ENCODE measurements at places on chromosomes 16 and 17. TPM values are rescaled to one million over a fixed set of nuclear protein-coding genes. Genes with fewer than 3 reads are reported as not detected.
A peak's percentile ranks its signal among the peaks of the same experiment; 100 is the strongest.

- DNase-seq, result peak; percentile 68
Observed at GRCh38 chr16:82456683-82457082, 170.1 kb upstream of the CDH13 start.

GRCh38 chr16:84712138-84712671 lies 12.4 kb downstream of the USP10 start:
- no peak for DNase-seq

GRCh38 chr16:31427441-31428278 lies 500 bp downstream of the COX6A2 start:
- peak; percentile 94 for DNase-seq

- no peak for DNase-seq
Observed at GRCh38 chr16:60214311-60214710, 1480.2 kb upstream of the GOT2 start.

DNA sequence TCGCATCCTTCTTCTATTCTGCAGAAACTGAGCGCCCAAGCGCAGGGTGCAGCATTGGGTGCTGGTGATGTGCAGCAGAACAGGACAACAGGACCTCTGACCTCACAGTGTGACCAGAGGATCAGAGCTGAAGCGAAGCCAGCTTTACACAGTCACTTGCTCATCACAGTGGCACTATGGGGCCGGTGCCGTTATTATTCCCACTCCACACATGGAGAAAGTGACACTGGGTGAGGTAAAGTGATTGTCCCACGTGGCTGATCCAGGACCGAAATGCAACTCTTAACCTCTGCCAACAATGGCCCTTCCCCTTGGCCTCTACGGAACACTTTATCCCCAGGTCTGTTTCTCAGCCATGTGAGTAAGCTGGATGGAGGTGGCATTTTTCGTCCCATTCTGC lies 171.2 kb downstream of the C16orf78 start:
- peak; percentile 58 for DNase-seq

- no peak for DNase-seq
Observed at GRCh38 chr17:74049967-74050458, 153.5 kb upstream of the RPL38 start.

- no peak for DNase-seq
Observed at GRCh38 chr17:48444516-48445247, 14.7 kb upstream of the SKAP1 start.

DNA sequence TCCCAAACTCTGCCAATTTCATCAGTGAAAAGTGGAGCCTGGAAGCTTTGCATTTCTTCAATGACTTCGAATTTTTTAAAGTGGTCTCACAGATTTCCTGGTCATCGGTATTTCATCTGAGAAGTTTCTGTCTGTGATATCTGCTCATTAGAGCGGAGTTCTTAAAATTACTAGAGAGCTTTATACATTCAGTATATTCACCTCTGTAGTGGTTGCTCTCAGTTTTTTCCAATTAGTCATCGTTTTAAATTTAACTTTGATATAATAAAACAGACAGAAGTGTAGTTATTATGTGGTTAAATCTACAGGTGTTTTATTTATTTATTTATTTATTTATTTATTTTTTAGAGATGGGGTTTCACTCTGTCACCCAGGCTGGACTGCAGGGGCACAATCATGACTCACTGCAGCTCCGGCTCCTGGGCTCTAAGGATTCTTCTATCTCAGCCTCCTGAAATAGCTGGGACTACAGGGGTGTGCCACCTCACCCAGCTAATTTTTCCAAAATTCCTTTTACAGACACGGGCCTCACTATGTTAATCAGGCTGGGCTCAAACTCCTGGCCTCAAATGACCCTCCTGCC lies 16.0 kb downstream of the ARHGAP17 start:
- no peak for DNase-seq

DNA sequence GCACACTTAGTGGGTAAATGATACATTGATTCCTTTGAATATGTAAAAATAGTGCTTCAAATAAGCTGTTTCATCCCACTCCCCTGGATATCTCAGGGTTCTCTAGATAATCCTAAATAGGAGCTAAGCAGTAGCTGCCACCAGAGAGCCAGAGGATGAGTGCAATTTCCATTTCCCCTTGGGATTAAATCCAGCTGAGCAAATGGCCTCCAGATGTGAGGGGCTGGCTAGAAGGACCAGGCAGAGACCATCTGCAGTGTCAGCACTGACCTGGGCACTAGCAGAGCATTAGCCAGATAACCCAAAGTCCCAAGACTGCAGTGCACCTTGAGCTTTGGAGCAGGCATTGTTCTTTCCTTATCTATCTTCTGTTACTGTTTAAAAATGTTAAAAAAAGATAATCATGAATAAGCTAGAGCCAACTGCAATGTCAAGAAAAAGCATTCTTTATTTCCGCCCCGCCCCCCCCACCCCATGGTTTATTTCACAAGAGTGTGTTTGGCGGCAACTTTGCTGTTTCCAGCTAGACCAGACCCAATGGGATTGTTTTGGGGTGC lies 19.5 kb downstream of the GPR179 start:
- DNase-seq, result peak; percentile 15

DNA sequence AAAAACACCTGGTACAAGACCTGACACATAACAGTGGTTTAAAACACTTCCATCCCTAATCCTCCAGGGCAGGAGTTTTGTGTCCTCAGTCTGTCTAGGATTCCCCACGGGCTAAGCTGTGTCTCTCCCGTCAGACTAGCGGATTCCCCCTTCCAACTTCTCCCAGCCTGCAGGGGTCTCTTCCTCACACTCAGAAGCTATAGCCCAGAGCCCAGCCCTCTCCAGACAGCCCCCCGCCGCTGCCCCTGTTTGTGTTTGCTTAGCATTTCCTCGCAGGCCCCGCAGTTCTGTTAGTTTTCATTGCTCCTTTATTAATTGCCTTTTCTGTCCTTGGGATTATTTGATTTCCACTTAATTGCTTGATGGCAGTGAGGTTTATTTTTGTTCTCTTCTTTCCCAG lies 91.2 kb downstream of the TMEM132E start:
- no peak for DNase-seq

DNA sequence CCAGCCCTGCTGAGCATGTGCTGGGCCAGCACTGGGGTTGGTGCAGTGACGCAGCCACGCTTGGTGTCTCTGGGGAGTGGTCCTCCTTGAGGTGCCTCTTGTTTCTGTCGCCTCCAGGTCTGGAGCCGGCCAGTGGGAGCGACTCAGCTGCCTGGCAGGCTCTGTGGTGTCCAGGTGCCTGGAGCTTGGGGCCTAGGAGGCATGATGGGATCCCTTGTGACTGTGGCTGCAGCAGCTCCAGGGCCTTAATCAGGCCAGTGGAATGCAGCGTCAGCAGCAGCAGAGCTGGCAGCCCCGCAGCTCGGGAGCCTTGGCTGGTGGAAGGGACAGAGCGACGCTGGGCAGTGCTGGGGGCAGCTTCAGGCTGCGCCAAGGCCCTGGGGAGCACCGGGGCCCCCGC lies 74.7 kb upstream of the CIBAR2 start:
- DNase-seq, result peak; percentile 91

DNA sequence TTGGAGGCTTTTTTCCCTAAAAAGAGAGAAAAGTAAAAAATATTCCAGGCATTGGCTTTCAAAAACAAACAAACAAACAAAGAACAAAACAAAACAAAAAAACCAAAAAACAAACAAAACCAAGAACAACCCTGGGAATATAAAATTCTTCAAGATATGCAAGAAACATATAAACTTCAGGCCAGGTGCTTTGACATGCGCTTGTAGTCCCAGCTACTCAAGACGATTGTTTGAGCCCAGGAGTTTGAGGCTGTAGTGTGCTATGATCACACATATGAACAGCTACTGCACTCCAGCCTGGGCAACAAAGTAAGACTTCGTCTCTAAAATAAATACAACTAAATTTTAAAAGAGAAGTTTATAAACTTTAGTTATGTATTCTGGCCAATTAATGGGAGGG lies 52.5 kb upstream of the TEX2 start:
- no peak for DNase-seq

DNA sequence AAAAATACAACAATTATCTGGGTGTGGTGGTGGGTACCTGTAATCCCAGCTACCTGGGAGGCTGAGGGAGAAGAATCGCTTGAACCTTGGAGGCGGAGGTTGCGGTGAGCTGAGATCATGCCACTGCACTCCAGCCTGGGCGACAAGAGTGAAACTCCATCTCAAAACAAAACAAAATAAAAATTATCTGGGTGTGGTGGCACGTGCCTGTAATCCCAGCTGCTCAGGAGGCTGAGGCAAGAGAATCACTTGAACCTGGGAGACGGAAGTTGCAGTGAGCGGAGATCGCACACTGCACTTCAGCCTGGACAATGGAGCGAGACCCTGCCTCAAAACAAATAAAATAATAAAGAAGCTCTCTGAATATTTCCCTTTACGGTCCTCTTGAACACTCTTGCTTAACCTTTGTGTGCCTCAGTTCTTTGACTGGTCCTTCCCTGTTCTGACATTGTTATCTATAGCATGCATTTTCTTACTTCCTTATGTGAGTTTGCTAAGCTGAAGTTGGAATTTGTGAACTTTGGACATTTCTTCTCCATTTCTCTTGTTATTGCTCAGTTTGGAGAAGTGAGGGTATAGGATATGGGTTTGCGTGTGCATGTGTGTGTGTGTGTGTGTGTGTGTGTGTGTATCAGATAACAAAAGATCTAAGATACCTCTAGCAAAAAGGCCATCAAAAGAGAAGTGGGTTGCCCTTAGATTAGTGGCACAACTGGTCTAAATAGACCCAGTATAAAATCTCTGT lies 29.7 kb upstream of the WSB1 start:
- no peak for DNase-seq

- no peak for DNase-seq
Observed at GRCh38 chr16:7351610-7352510, 19.2 kb downstream of the RBFOX1 start.

- DNase-seq, result peak; percentile 92
Observed at GRCh38 chr17:44557651-44558285, 484 bp downstream of the FZD2 start.

- DNase-seq, result no peak
Observed at GRCh38 chr16:57846078-57846697, 43.9 kb upstream of the KIFC3 start.

DNA sequence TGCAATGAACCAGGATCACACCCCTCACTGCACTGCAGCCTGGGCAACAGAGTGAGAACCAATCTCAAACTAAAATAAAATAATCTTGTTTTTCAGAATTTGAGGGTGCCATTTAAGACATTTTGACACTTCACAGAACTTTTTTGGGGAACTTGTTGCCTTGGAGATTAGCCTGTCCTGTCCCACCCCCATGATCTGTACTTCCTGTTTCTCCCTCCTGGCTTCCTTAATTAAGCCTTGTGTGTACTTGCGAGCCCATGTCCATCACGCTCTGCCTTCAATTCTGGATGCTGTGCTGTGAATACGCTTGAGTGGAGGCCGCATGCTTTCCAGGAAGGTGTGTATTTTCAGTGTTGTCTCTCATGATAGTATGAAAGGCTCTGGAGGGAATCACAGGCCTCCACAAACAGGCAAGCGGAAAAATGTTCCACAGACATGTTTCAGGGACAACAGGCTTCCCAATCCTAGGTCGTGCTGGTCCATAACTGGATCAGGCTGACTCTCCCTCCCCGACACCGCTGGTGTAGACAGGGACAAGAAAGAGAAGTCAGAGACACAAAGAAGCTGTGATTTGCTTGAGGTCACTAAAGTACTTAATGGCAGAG lies 56.9 kb downstream of the NOS2 start:
- no peak for DNase-seq

DNA sequence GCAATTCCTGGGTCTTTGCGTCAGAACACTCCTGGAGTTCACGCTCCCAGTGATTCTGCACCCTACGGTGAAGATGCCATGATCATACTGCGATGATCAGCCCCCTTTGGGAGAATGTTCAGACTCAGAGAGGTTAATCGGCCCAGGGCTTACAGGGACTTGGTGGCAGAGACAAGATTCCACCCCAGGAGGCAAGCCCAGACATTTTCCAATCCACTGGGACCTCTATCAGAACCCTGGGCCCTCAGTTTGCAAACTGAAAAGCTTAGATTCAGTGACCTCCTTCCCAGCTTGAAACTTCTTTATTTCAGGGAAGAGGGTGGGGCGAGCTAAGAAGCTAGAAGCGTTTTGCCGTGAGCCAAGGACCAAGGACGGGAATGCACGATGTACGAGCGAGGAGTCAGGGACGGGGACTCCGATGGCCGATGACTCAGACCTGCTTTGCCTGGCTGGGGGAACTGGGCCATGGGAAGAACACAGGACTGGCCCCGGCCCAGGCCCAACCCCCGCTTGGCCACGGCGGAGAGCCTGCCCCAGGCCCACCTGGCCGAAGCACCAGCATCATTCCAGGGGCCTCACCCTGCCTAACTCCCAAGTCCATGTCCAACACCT lies 34.7 kb downstream of the SOCS3 start:
- DNase-seq, result peak; percentile 90

GRCh38 chr16:1024138-1024537 lies 42.6 kb downstream of the SOX8 start:
- no peak for DNase-seq

DNA sequence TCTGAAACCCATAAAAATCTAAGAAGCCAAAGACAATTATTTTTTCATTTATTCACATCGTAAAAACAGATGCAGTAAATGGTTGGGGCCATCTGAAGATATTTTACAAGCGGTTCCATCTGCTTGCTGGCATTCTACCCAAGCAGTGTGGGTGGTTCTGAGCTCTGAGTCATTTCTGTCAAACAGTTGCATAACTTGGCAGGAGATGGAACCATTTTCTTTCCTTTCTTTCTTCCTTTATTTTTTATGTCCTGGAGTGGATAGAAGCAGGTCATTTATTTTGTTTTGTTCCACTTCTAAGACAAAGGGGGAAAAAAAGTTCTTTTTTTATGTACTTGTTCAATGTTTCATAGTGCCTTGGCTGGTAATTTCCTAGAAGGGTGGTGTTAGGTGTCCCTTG lies 1151.9 kb upstream of the GOT2 start:
- peak; percentile 53 for DNase-seq

DNA sequence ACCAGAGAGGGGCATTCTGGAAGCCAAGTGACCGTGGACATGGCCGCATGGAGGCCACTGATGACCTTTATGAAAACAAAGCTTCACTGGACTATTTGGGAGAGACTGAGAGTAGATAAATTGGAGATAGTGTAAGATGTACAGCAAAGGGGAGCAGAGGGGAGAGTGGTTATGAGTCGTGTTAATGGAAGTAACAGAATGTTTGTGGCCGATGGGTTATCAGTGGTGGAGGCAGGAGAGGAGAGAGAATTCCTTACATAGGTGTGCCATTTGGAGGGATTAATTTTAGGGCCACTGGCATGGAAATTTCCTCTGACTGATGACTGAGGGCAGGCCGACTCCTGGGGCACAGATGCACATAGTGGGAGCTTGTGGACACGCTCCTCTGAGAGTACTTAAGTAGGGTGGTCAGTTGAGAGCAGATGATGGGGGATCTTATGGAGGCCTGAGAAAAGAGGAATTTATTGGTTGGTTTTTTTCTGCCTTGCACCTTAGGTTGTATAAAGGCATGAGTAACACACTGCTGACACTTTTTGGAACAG lies 19.2 kb downstream of the PRPSAP2 start:
- peak; percentile 13 for DNase-seq

The COA3 gene
- total RNA-seq, result 47.4 TPM

The CCL14 gene
- total RNA-seq, result not detected

The TNS4 gene
- under 0.01 TPM for total RNA-seq

The TMEM114 gene
- total RNA-seq, result not detected

The STH gene
- total RNA-seq, result not detected

The UTS2R gene
- not detected for total RNA-seq

The METTL23 gene
- 25.7 TPM for total RNA-seq

The IGSF6 gene
- under 0.01 TPM for total RNA-seq

The SNX20 gene
- not detected for total RNA-seq

The SLC6A4 gene
- 0.36 TPM for total RNA-seq

The MPP2 gene
- 0.59 TPM for total RNA-seq

The SPATA32 gene
- total RNA-seq, result not detected

The SLFN14 gene
- total RNA-seq, result under 0.01 TPM

The CCL16 gene
- total RNA-seq, result not detected

The C17orf107 gene
- total RNA-seq, result 4.0 TPM
